ENCODE measurements at places on chromosomes 2 and 18.

DNA sequence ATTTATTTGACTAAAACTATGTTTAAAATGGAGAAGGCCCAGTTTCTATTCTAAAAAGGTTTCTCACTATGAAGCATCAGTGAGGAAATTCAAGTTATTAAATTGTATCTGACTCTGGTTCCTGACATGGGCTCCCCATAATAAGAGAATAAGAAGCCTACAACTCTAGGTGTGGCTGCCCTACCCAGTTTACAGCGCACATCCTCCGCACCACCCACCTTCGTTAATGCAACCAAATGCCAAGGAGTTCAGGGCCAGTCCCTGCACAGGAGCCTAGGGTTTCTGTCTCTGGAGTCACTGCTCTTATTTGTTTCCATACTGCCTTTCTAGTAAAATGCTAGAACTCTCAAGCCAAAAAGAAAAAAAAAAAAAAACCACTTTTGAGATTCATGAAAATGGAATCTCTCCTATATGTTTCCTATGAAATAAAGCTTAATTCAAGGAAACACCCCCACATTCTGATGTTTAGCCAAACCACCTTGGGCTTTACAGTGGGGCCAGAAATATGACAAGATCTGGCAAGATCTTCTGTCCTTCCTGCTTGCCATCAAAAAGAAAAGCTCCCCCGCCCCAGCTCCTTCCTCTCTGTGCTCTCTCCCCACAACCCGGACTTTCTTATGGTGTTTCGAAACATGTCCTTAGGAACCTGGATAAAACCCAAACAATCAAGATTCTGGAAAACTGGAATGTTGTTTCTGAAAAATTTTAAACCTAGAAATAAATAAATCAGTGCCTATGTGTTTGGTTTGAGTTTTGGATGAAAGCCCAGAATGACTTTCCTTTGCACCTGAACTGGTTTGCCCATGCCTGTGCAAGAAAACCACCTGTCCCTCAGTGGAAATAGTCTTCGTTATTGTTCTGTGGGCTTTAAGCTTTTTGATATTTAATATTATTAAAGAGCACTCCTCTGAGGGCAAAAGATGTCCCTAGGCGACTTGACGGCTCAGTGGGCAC, 136.7 kb downstream of the SP3 start:
- no peak for DNase-seq

GRCh38 chr18:9987931-9988330, 74.1 kb downstream of the VAPA start:
- no peak for DNase-seq

GRCh38 chr18:21663578-21663977, 41.0 kb downstream of the ABHD3 start:
- no peak for DNase-seq

GRCh38 chr18:9570255-9570654, 44.1 kb downstream of the PPP4R1 start:
- no peak for DNase-seq

GRCh38 chr2:173053043-173053699, 22.5 kb upstream of the MAP3K20 start:
- DNase-seq: no peak

GRCh38 chr2:223010641-223011040, 41.3 kb upstream of the KCNE4 start:
- DNase-seq: no peak

- peak; percentile 16 for DNase-seq
Measured at GRCh38 chr2:73091164-73091563, 19.7 kb upstream of the SFXN5 start.

GRCh38 chr2:23270810-23271209, 114.2 kb upstream of the KLHL29 start:
- DNase-seq: no peak

GRCh38 chr18:13218368-13218991, at the start of gene LDLRAD4:
LDLRAD4 (plus strand) TSS chr18:13218760.
- DNase-seq: peak; percentile 72

DNA sequence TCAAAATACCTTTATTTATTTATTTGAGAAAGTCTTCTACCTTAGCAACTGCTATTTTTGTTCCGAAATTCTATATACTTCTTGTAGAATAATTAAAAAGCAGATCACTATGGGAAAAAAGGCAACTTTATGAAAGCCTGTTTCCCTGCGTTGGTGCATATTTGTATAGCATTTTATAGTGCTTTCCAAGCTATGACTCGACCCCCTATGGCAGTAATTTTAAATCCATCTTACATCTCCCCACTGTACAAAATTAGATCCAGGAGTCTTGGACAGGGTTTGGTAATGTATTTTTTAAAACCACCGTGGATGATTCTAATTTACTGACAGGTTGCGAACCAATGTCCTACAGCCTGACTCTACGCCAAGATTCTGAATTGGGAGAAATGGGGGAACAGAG, 10.1 kb downstream of the TANK start:
- DNase-seq: no peak

DNA sequence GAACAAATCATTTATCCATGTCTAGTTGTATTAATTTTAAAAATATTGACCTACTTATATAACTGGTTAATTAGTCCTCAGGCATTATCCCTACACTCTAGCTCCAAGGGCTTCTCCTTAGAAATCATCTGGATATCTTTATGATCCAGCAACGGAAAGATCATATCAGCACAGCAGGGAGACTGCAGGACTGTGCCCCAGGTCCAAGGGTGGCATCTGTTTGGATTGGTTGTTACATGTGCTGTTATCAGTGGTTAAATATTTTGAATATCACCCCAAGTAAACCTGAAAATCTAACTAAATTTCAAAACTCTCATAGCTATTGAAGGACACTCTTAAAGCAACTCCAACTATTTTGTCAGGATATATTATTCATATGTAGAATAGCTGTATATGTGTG, 556.2 kb upstream of the ZEB2 start:
- DNase-seq: no peak

DNA sequence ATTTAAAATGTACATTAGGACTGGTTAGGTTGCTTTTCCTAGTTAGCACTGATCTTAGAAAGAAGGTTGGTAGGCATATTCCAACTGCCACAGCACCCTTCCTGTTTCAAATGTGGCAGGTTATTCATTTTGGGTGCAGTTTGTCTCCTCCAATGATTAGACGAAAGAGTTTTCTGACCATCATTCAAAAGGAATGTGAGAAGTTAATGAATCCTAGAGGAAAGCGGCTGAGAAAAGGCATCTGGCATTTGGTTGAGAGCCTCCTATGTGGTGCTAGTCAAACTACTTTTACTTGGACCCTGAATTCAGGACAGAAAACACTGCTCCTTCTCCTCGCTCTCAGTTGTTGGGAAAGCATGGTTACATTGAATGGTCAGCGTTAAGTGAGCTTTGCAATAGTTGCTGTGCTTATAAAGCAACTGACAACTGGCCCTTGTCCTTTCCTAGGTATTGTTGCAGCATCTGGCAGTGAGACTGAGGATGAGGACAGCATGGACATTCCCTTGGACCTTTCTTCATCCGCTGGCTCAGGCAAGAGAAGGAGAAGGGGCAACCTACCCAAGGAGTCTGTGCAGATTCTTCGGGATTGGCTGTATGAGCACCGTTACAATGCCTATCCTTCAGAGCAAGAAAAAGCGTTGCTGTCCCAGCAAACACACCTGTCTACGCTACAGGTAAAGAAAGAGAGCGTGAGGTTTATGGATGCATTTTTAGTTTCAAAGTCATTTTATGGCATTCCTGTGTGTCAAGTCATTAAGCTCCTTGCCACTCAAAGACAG, 6.1 kb downstream of the TGIF1 start:
- no peak for DNase-seq

DNA sequence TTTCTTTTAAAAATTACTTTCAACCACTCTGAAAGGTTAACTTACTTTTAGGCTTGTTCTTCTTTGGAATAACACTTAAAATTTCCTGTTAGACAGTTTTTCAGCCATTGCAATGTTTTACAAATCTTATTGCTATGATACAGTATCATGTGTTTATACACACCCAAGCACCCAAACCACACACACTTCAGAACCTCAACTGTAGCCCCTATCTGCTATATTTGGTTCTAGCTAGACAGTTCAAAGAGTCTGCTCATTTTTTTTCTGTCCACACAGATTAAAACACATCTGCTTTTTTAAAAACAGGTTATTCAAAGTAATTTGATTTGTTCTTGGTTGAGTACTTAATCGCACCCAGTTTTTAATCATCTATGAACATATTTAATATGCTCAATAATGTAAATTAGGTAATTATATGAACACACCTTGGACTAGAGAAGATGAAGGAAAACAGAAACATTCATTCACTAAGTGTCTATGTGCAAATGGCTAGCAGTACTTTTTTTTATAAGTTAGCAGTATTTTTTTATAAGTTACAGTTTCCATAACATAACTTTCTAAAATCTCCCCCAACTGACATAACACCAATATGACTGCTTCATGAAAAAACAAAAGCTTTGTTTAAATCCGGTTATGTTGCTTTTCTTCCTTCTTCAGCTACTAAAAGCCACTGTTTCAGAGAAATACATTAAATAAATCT, 17.6 kb downstream of the FBXO11 start:
- no peak for DNase-seq

DNA sequence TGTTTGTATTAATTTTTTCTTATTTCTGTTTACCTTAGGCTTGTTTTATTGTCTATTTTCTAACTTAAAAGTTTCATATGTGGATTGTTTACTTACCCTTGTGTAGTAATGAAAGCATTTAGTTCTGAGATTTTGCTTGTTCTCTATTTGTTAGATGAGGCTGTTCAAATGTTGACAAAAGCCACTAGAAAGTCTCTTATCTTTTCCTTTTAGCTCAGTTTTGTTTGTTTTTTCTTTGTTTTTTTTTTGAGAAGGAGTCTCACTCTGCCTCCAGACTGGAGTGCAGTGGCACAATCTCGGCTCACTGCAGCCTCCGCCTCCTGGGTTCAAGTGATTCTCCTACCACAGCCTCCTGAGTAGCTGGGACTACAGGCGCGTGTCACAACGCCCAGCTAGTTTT, 30.9 kb downstream of the USP14 start:
- DNase-seq: no peak

DNA sequence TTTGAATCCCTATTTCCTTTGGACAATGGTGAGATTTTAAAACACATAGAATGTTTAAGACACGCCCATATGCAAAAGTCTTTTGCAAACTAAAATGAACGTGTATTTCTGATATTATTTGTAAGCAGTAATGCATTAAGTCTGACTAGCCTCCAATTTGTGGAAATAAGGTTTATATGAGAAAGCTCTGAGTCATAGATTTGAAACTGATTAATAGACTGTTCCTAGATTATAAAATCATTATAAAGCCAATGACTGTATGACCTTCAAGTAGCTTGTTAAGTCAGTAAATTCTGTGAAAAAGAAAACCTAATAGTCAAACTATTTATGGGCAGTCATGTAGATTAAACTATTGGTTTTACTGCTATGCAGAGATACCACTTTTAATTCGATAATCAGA, 12.8 kb upstream of the EFEMP1 start:
- no peak for DNase-seq

- no peak for DNase-seq
Measured at GRCh38 chr2:233976690-233977294, 59.6 kb downstream of the TRPM8 start.

DNA sequence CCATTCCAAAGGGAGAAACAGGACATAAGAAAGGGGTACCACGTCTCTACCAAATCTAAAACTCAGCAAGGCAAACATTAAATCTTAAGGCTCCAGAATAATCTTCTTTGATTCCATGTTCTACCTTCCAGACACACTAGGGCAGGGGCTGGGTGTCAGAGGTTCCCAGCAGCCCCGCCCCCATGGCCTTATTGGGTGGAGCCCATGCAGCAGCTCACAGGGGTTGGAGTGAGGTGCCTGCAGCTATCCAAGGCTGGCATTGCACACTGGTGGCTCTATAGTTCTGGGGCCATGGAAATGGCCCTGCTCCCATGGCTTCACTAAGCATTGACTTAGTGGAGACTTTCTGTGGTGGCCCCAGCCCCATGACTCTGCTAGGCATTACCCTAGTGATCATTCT, 14.9 kb upstream of the OSR1 start:
- DNase-seq: no peak

GRCh38 chr2:236879416-236879963, 206.2 kb upstream of the COPS8 start:
- no peak for DNase-seq

DNA sequence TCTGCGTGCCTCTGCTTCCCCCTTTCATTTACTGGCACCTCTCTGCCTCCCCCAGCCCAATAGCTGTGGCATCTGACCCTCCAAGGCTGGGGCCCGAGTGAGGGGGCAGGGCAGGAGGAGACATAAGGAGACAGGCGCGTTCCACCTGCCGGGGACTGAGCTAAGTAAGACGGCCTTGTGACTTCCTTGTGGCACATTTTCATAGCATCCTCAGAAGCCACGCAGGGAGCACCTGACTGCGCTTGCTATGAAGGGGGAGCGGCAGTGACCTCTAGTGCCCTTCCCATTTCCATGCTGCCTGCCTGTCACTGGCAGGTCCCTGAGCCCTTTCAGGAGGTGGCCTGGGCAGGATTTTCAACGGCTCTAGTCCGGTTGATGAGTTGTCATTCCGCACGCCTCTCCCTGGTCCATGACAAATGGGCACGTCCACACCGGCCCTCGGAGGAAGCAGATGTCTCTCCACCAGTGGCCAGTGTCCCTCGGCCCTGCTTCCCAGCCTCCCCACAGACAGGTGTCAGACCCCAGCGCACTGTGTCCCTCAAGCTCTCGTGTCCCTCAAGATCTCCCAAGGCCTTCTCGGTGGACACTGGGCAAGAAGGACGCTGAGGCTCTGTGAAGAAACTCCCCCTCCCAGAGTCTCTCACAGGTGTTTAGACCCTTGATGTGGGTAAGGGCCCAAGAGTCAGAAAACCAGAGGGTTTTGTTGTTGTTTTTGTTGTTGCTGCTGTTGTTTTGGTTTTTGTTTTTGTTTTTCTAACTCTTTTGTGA, 42.7 kb downstream of the CYP26B1 start:
- no peak for DNase-seq

- peak; percentile 66 for DNase-seq
Measured at GRCh38 chr2:25309402-25309801, 32.3 kb downstream of the DNMT3A start.

DNA sequence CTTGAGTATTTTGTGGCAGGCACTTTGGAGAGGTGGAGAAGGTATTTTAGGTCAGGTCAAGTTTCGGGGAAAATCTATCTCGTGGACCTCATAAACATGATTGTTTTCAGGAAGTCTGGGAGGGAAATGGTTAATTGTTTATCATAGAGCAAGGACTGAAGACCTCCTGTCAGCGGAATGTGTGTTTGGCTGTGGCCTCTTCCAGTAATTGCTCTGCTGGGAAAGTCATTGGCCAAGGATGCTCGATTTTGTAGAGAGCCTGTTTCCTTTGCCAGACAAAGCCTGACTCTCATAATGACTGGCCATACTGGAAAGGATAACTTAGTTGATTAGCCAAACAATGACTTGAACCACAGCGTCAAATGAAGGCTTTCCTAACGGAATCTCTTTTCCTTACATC, 30.0 kb downstream of the IL1R2 start:
- DNase-seq: no peak
